Activated B cell treated with CpG ODN at 0.5 μM for 24 hours (primary cell): ENCODE measurements at places on chromosomes 11 and 22. TPM values are rescaled to one million over a fixed set of nuclear protein-coding genes. Genes with fewer than 3 reads are reported as not detected.
A peak's percentile ranks its signal among the peaks of the same experiment; 100 is the strongest.

- H3K27me3 ChIP-seq = peaks cover 32% of the 10 kb centered on the region
- no peak overlapping the region for H3K27ac ChIP-seq
- no peak for DNase-seq
Measured at GRCh38 chr11:119359365-119360214, 13.1 kb upstream of the MFRP start.

- H3K27ac ChIP-seq = peak overlapping the region; percentile 94
- H3K36me3 ChIP-seq = no peaks in the 10 kb centered on the region
- H3K4me3 ChIP-seq = peak overlapping the region; percentile 92
- H3K4me1 ChIP-seq = peaks cover 70% of the 10 kb centered on the region
- no peaks in the 10 kb centered on the region for H3K27me3 ChIP-seq
Measured at GRCh38 chr11:33893711-33894397, 2.0 kb upstream of the LMO2 start.

DNA sequence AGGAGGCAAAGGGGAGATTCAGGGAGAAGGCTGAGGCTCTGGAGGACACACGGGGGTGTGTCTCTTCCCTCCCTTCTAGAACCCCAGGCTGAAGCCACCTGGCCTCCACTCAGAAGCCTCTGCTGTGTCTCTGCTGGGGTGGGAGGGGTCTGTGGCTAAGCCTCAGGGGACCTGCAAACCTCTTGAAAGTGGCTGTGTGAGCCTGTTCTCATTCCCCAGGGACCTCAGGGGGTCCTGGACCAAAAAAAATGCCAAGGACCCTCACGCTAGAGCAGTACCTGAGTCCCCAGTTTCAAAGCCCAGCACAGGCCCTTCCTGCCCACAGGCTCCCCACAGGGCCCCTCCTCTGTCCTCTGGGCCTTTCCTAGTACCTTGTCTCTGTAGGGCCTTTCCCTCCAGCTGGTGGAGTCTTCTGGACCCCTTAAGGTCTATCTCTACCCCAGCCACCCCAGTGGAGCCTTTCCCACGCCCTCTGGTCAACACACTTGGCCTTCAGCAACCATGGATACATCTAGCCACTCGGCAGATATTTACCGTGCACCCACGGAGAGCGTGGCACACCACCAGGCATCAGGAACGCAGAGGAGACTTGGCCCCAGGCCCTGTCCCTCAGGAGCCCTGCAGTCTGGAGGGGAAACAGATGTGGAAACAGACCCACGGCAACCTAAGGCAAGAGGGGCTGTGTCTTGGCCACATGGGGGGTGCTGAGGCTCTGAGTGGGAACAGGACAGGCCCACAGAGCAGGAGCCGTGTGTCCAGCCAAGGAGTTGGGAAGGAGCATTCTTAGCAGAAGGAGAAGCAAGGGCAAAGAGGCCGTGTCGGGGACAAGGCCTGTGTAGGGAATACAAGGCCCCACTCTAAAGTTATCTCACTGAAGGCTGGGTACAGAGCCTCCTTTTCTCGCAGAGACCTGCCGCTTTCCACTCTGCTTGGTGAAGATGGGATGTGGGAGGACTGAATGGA is 18.5 kb downstream of the PLA2G6 start:
- H3K4me3 ChIP-seq = no peak overlapping the region

The LRRC10B gene
- not detected in 2 replicates for total RNA-seq
